ENCODE measurements at places on chromosomes 12 and 14.

DNA sequence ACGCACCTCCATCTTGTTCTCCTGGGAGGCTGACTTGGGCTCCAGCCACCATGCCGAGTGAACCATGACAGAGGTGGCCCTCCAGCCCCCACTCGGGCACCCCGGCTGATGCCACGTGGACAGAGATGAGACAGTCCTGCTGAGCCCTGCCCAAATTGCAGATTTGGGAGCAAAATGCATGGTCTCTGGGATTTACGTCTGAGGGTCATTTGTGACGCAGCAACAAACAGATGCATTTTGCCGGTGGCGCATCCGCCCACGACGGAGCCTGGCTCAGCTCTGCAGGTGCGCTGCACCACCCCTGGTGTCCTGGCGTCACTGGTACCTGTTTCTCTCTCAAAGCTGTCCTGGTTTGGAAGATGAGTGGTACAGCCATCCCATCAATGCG lies 31.1 kb upstream of the INF2 start:
- DNase-seq, result no peak

- DNase-seq, result no peak
Observed at GRCh38 chr12:5715021-5715420, 230.0 kb downstream of the ANO2 start.

GRCh38 chr12:82919388-82920054 lies 232.8 kb downstream of the TMTC2 start:
- no peak for DNase-seq

DNA sequence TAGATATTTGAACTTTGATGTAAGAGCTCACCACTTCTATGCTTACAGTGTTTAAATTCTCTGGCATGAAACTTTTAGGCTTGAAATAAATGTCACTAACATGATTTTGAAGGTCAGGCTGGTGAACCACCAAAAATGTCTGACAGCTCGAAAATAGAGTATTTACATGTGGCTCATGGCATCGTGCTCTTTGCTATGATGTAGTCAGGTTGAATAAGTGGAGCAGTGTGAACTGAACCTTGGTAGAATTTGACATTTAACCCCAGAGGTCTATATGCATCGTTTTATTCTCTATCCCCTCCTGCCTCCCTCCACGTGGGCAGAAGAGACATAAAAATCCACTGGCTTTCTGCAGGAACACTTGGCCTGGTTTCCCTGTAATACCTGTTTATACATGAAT lies 369.7 kb upstream of the ATP2B1 start:
- DNase-seq, result no peak

DNA sequence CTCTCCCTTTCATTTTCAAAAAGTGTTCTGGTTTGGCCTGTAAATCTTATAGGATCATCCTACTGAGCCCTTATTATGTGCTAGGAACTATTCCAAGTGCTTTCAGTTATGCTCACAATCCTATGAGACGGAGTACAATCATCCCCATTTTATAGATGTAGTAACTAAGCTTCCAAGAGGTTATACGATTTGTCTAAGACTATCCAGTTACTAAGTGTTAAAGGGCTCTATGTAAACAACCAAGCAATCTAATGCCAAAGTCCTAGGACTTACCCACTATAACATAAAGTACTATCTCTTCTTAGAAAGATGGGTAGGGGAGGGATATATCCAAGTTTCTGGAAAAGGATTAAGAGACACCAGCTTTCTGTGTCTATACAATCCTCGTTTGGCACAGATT lies 6.7 kb downstream of the CFL2 start:
- DNase-seq, result no peak

- no peak for DNase-seq
Observed at GRCh38 chr14:67883717-67884116, 64.1 kb downstream of the RAD51B start.

DNA sequence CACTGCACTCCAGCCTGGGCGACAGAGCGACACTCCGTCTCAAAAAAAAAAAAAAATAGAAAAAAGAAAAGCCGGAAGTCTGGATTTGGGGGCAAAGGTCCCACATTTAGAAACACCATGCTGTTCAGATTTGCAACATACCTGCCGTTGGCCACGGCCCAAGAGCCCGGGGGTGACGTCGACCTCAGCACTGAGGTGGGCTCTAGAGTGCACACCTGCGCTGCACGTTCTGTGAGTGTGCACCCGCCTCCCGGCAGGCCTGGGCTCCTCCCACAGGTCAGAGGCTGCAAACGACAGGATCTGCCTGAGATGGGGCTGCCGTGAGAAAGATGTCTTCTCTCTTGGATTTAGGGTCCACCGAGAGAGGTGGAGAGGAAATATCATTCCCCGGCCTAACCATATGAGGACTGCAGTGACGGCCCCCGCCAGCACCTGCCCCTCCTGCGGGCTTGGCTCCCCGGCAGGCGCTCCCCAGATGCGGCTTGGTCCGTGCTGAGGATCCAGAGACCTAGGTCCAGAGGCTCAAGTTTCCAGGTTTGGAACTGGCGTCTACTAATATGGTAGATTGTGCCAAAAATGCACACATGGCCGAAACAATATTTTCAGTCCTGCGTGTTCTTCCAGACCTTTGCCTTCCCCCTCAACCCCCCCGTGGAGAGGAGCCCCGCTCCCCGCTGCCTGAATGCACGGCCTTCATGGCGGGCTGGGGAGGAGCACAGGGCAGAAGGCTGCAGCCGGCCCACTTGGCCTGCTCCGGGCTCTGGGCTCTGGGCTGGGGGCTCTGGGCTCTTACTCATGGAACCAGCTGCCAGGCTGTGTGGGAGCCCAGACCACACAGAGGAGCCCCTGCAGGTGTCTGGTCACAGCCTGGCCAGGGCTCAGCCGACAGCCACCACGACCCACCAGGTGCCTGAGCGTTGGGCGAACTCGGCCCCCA lies 58.8 kb upstream of the FBRSL1 start:
- no peak for DNase-seq

DNA sequence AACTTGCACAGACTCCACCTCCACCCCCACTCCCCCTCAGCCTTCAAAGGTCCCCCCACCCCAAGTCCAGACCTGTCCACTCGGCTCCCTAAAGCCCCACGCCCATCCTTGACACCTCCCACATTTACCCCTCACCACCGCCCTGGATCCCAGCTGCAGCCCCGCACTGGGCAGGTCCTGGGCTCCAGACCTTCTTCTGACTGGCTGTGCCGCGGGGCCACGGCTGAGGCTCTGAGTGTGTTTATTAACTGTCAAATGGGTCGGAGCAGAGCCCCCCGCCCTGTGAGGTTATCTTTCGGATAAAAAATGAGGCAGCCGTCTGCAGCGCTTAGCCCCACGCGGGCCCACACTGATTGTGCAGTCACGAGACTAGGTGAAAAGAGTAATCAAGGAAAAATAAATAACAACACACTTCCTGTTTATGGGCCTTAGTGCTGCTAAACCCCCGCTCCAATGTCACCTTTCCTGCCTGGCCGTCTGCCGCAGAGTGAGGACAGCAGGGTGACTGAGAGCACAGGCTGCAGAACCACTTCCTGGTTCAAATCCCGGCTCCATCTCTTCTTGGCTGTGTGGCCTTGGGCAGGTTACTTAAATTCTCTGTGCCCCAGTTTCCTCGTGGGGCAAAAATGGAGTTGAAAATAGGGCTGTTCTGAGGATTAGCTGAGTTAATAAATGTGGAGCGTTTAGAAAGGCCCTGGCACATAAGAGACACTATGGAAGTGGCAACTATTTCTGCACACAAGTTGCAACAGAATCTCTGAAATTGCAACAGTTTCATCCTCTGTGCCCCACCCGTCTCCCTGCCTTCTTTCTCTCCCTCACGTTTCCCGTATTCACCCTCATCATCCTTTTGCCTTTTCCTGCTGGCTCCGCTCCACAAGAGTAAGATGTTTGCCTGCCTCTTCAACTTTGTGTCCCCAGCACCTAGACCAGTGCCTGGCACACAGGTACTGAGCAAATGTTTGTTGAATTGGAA lies 9.4 kb downstream of the SETD1B start:
- DNase-seq, result no peak

- no peak for DNase-seq
Observed at GRCh38 chr12:23731493-23731892, 218.0 kb downstream of the SOX5 start.

GRCh38 chr14:69535230-69535848 lies 39.3 kb downstream of the CCDC177 start:
- no peak for DNase-seq

DNA sequence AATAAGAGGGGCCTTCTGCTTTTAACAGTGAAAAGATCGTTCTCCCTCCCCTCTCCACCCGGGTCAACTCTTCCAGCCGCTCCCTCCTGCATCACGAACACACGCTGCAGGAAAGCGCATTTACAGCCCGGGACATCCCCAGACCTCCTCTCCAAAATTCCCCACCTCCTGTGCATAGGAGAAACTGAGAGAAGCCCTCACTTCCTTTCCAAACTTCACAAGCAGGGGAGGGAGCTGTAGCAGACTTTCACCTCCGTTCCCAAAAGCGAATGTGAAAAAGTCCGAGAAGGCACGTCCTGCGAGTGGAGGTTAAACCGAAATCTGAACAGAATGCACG lies 513 bp downstream of the BCAT1 start:
- DNase-seq, result no peak

GRCh38 chr14:67532998-67533753 lies at the start of gene PLEKHH1:
TSS of gene PLEKHH1 (plus strand) at chr14:67533290. CDS start at chr14:67541868, 8,578 bp downstream.
- no peak for DNase-seq

DNA sequence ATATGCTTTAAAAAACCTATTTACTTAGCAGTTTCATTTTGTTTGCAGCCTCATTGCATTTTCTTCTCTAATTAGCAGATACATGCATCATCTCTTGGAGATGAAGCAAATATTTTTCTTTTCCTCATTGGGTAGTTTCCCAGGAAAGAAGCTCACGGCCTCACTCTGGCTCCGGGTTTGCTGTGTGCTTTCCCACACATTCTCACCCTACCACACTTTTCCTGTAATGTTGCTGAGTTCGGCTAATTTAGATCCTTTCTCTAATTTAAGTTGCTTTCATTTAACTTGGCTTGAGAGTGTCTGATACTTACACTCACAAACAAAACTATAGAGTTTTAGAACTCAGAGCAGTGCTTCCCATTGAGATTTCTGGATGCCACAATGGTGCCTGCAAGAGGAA lies 928.2 kb downstream of the NRXN3 start:
- no peak for DNase-seq

GRCh38 chr12:93048656-93049055 lies 119.6 kb upstream of the EEA1 start:
- DNase-seq, result no peak

DNA sequence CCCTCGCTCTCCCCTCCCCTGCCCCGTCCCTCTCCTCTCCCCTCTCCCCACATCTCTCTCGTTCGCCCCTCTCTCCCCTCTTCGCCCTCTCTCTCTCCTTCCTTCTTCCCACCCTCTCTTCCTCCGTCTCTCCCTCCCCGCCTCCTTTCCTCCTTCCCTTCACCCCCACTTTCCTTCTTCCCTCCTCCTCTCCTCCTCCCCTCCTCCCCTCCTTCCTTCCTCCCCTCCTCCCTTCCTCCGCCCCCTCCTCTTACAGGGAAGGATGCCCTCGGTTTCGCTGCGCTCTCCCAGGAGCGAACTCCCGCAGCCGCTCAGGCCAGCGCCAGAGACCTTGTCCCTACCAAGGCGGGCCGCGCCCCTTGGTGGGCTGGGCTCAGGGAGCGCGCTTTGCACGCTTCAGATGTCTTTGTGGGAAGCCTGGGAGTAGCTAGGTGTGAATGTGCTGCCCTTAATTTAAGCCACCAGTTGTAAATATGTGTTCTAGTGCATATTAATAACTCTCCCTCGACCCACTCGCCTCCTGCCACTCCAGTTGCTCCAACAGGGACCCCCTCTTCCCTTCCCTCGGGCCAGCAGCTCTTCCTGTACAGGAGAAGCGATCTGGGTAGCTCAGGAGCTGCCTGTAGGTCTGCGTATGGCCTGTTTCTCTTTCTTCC lies 13.3 kb upstream of the MAP3K9 start:
- DNase-seq, result no peak

GRCh38 chr12:118590406-118591150 lies 214.2 kb downstream of the SUDS3 start:
- DNase-seq, result no peak

DNA sequence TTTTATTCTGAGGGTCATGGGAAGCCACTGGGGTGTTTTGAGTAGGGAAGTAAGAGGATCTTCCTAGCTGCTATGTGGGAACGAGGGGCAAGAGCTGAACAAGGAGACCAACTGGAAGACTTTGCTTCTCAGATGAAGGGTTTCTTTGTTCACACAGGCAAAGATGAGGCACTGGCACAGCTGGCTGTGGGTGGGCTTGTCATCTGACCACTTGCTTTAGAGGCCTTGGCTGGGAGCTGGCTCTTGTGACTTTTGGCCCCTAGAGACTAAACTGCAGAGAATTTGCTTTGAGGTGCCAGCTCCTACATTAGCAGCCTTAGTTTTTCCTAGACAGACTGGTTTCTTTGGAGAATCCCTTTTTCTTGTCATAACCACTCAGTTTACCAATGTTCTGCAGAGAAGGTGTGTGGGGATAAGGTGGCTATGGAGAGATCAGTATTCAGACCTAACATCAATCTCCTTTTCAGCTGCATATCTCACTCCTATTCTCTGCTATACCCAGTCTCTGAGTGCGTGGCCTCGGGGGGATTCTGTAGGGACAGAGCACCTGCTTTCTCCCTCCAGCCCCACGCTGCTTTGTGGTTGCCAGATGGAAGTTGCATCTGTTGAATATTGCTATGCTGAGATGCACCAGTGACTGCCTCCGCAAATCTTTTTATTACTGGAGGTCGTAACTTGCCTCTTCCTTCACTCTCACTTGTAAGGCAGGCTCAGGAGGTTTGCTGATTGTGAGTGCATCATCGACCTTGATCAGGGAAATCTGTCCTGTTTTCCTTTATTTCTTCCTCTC lies 12.7 kb downstream of the PPP2R5C start:
- no peak for DNase-seq

DNA sequence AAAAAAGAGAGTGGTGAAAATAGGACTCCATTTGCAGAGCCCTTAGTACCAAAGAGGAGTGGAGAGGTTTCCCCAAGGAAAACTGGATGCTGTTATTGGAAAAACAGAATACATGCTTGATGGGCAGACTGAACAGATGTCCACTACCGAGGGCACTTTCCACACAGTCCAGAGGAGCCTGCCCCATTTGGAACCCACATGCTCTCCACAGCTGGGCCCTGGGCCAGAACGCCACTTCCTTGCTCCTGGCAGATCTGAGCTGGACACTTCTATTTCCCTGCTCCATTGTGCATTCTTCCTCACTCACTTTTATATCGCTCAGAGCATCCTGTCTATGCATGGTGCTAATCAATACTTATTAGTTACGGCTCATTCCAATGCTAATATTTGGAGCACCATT lies 249.9 kb downstream of the SLC15A4 start:
- DNase-seq, result no peak

GRCh38 chr14:36580856-36581831 lies 1.3 kb downstream of the NKX2-8 start:
- no peak for DNase-seq

GRCh38 chr12:66268562-66268961 lies 33.7 kb upstream of the HELB start:
- peak; percentile 92 for DNase-seq

DNA sequence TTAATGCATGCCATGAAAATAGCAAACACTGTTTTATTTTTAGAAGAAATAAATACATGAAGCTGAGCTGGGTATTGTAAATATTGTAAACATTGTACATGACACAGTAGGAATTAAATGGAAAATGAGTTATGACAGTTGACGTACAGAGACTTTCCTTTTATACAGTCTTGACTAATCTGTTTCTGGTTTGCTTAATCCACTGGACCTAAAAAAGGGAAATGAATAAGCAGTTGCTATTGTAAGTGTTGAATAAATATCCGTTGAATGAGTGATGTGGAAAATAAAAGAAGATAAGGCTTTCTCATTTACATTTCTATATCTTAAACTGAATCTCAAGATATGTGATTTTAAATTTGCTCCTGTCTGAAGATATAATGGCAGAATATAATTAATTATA lies 15.0 kb downstream of the PMCH start:
- peak; percentile 70 for DNase-seq
